ENCODE measurements at places on chromosomes 3 and 15. TPM values are rescaled to one million over a fixed set of nuclear protein-coding genes. Genes with fewer than 3 reads are reported as not detected.
A peak's percentile ranks its signal among the peaks of the same experiment; 100 is the strongest.

Gene C3orf85
- not detected for total RNA-seq

Gene GOLGA6A
- total RNA-seq, result 0.13 TPM

Gene CCDC9B
- 5.3 TPM for total RNA-seq

Gene TMEM89
- not detected for total RNA-seq

DNA sequence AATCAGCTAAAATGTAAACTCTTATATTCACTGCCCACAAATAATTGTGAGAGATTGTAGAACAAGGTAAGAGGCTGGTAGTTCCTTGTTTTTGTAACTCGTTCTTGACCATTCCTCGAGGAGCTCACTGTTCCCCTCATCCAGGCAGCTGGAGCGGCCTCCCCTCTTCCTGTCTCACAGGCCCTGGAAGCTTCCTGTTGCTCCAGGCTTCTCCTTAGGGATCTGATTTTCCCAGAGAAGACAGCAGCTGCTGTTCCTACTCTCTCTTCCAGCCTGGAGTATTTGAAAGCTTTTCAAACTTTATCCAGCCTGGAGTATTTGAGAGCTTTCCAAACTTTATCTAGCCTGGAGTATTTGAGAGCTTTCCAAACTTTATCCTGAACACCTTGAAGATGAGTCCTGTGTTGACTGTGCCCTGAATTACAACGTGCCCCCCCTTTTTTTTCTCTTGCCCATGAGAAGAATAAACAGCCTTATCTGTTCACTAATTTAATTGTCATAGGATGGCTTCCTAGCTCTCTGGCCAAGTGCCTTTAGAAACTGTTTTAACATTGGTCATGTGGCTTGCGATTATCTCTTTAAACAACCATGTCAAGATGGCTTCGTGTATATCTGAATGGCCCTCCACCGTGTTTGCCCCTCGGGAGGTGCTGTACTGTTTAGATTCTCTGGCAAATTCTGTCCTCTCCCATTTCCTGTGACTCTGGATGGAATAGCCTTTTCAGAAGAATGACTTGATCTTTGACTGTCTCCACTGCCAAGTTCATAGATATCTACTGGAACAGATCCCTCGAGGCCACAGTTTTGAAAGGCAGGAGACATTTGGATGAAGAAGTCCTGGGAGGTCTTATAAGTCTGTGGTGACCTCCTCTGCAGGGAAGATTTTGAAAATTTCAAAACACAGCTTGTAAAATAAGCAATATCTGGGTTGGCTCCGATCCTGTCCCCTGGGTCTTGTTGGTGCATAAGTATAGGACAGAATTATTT lies 4.8 kb downstream of the ADAMTSL3 start:
- H3K4me3 ChIP-seq, result no peak overlapping the region
- H3K27ac ChIP-seq, result peak overlapping the region; percentile 4
- peaks cover 18% of the 10 kb centered on the region for H3K27me3 ChIP-seq
- peaks cover 33% of the 10 kb centered on the region for H3K4me1 ChIP-seq

- DNase-seq, result no peak
- H3K4me3 ChIP-seq, result no peak overlapping the region
- no peaks in the 10 kb centered on the region for H3K27me3 ChIP-seq
- no peaks in the 10 kb centered on the region for H3K36me3 ChIP-seq
- H3K27ac ChIP-seq, result no peak overlapping the region
Observed at GRCh38 chr3:46764206-46764605, 46.5 kb upstream of the PRSS50 start.

DNA sequence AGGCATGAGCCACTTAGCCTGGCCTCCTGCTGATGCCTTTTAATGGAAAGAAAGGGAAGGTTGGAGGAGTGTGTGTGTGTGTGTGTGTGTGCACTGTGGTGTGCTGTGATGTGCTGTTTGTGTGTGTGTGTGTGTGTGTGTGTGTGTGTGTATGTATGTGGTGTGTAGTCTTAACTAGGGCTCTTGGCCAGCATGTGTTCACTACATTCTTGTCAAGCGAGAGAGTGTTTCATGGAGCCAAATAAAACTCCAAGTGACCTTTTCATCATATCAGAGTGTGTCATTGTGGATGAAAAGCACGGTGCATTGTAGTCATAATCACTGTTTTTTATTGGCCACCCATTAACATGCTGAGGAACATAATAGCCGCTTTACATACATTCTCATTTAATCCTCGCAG lies 30.8 kb upstream of the BHLHE40 start:
- H3K4me1 ChIP-seq, result no peaks in the 10 kb centered on the region
- H3K36me3 ChIP-seq, result no peaks in the 10 kb centered on the region
- no peak for DNase-seq

- H3K27ac ChIP-seq, result no peak overlapping the region
- H3K4me3 ChIP-seq, result no peak overlapping the region
- H3K27me3 ChIP-seq, result no peaks in the 10 kb centered on the region
- no peak for DNase-seq
- no peaks in the 10 kb centered on the region for H3K4me1 ChIP-seq
Observed at GRCh38 chr3:25962255-25962654, 172.4 kb downstream of the OXSM start.

- no peak for DNase-seq
- peaks cover 3% of the 10 kb centered on the region for H3K36me3 ChIP-seq
- H3K4me1 ChIP-seq, result no peaks in the 10 kb centered on the region
- H3K4me3 ChIP-seq, result no peak overlapping the region
- no peaks in the 10 kb centered on the region for H3K27me3 ChIP-seq
- H3K27ac ChIP-seq, result no peak overlapping the region
Observed at GRCh38 chr15:72554471-72555425, 80.6 kb downstream of the ARIH1 start.

DNA sequence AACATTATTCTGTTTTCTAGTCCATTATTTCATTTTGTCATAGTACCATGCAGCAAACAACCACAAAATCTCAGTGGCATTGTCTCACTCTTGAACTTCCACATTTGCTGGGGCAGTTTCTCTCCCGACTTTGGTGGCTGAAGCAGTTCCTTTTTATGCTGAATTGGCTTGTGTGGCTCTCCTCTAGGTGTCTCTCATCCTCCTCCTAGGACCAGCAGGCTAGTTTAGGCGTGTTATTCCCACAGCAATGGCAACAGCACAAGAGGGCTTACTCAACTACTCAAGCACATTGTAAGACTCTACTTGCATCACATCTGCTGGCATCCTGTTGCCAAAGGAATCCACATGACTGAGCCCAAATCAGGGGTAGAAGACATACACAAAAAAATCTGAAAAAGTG lies 201.8 kb upstream of the KCNH8 start:
- H3K27me3 ChIP-seq, result no peaks in the 10 kb centered on the region
- H3K4me1 ChIP-seq, result no peaks in the 10 kb centered on the region
- DNase-seq, result no peak
- H3K4me3 ChIP-seq, result no peak overlapping the region

DNA sequence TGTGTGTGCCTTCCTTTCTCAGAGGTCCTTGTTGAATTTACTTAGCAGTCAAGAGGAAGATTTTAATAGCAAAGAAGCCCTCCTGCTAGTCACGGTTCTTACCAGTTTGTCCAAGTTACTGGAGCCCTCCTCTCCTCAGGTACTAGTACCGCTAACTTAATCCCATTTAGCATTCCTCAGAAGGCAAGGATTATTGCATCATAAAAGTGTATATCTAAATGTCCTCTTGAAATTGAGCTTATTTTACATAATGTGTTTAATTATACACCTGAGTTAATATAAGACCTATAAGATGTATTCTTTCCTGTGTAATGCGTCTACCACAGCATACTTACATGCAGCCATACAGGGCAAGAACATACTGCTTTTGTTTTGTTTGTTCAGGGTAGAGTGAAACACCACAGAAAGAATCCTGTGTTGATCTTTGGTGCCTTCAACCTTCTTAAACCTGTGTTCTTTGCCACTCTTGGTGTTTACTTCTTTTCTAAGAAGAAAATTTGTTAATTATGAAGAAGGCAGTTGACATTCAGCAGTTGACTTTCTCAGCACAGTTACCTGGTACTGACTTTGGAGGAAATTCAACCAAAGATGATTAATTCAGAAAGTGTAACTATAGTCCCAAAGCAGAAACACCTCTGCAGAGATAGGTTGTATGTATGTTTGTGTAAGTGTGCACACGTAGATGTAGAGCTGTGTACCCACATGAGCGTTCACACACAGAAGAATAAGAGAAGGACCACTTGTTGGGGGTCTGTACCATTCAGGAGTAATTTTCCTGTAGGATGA lies 33.1 kb downstream of the POLG start:
- peaks cover 28% of the 10 kb centered on the region for H3K36me3 ChIP-seq
- no peaks in the 10 kb centered on the region for H3K27me3 ChIP-seq
- H3K4me1 ChIP-seq, result no peaks in the 10 kb centered on the region
- DNase-seq, result no peak
- H3K4me3 ChIP-seq, result no peak overlapping the region
- no peak overlapping the region for H3K27ac ChIP-seq

DNA sequence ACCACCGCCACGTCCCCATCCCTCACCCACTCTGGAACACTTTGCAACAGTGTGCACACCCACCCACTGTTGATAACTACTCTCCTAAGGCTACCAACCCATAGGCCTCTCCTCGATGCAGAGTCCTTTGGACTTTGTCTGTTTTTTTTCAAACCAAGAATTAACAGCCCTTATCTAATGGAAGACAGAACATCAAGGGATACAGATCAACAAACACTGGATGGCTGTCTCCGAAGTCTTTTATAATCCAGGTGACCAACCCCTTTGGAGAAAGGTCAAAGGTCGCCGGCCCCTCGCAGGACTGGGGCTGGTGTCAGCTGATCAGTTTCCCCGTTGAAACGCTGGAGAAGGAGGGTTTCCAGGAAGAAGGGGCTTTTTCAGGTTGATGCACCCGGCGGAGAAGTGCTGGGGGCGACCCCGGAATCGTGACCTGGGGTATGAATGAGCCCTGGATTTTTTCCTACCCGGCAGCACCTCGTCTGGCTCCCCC lies 532 bp downstream of the B4GALT4 start:
- peak overlapping the region; percentile 72 for H3K4me3 ChIP-seq
- H3K4me1 ChIP-seq, result peaks cover 12% of the 10 kb centered on the region
- peak overlapping the region; percentile 82 for H3K27ac ChIP-seq
- H3K27me3 ChIP-seq, result no peaks in the 10 kb centered on the region
- peak; percentile 59 for DNase-seq
- peaks cover 5% of the 10 kb centered on the region for H3K36me3 ChIP-seq

- no peaks in the 10 kb centered on the region for H3K36me3 ChIP-seq
- H3K27ac ChIP-seq, result peak overlapping the region; percentile 4
- H3K4me1 ChIP-seq, result no peaks in the 10 kb centered on the region
- H3K4me3 ChIP-seq, result no peak overlapping the region
- no peak for DNase-seq
- H3K27me3 ChIP-seq, result no peaks in the 10 kb centered on the region
Observed at GRCh38 chr15:85048430-85048829, 66.8 kb downstream of the PDE8A start.

- no peak overlapping the region for H3K27ac ChIP-seq
- H3K27me3 ChIP-seq, result no peaks in the 10 kb centered on the region
- H3K36me3 ChIP-seq, result peaks cover 59% of the 10 kb centered on the region
Observed at GRCh38 chr15:63634154-63634553, 37.0 kb downstream of the FBXL22 start.

GRCh38 chr3:127083778-127084397 lies 101.0 kb downstream of the PLXNA1 start:
- H3K27me3 ChIP-seq, result peaks cover 14% of the 10 kb centered on the region
- no peaks in the 10 kb centered on the region for H3K36me3 ChIP-seq
- no peak overlapping the region for H3K4me3 ChIP-seq
- no peak overlapping the region for H3K27ac ChIP-seq
